Bone marrow (tissue), 2 donors: ENCODE measurements at places on chromosomes 1 and 21.
A peak's percentile ranks its signal among the peaks of the same experiment; 100 is the strongest.

DNA sequence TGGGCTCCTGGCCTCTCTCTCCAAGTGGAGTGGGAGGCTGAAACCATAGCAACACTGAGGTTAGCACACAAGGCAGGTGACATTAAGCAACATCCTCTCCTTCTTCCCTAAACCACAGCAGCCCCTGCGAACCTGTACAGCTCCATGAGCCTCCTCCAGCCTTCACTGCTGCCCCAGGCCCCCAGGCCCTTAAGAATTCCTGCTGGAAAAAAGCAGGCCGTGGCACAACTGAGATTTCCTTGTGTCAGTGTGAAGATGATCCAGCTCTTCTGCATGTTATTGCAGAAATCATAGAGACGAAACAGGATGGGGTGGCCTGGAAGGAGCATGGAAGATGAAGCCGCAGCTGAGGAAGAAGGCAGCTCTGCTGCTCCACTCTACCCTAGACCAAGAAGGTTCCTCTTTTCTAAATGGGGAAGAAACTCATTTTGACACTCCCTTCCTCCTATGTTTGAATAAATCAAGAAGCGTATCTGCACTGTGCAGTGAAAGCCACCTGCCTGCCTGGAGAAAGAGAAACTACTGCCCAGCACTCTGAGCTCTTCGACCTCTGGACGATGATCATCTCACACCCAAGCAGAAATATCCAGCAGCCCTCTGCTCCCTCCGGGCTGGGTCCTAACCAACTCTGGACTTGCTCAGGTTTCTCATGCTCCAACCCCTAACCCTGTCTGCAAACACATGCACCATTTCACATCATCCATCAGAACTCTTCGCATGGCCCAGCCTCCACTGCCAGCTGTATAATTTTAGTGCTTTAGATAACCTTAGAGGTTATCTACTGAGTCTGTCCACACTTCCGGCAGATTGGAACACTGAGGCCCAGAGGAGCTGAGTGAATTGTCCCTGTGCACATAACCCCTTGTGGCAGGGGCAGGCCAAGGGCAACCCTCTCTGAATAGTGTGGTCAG, 20.7 kb downstream of the SH3BP5L start:
- DNase-seq, result peak; percentile 87

DNA sequence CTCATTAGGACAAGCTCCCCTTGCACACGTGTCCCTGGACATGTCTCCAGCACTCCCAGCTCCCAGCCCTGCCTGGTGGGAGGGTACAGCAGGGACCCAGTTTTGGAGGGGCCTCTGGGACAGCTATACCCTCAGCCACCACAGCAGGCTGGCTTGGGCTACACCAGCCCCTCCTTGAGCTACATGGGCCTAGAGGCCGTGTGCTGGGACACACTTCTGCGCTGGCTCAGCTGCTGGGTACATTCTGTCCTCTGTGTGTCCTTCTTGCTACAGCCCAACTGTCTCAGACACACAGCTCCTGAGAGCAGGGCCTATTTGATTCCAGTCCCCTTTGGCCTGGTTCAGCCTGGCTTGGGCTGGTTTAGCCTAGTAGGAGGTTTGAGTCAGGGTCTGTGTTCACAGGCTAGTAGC, 26.7 kb downstream of the DMAP1 start:
- no peak for DNase-seq

- DNase-seq, result no peak
Observed at GRCh38 chr1:186872291-186872690, 43.5 kb downstream of the PLA2G4A start.

DNA sequence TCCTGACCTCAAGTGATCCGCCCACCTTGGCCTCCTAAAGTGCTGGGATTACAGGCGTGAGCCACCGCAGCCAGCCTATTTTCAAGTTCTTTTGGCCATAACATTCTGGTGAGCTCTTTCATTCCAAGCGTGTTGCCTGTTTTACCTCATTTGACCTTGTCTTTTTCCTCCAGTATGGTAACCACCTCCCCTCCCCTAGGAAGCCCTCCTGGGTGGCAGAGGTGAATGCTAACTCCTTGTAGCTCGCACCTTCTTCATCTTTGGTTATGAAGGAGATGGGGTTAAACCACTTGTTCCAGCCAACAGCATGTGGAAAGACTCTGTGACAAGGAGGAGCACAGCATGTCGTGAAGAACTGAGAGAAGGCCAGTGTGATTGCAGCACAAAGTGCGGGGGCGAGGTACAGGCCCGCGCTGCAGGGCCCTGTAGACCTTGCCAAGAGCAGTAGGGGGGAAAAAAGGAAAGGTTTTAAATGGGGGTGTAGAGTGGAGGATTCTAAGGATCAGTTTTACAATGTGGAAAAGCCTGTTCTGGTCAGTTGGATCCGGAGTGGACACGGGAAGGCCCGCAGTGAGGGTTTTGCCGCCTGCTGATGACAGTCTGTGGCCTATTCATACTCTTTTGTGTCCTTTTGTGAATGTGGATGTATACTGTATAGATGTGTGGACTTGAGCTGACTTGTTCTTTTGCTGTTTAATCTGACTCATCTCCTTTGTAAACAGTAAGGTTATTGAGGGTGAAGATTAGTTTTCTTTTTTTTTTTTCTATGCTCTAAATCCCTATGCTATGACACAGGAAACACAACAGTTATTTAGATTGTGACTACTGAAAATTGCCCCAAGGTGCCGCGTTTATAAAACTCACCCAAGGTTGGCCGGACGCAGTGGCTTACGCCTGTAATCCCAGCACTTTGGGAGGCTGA, 7.5 kb upstream of the ZNF436 start:
- DNase-seq, result no peak

DNA sequence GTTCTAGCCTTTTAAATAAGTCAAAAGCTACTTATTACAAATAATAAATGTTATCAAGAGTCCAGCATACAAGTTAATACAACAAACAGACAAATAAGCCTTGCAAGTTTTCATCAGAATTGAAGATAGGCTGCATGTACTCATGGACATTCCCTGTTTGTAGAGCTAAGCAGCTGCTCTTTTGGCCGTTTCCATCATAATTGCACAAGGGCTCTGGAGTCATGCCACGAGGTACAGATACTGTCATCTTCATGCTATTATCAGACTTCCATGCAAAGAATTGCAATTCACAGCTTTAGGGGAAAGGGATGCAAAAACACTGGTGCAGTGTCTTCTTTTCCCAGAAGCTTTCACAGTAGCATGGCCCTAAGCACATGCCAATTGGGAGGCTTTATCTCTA, 52.8 kb upstream of the TBX15 start:
- DNase-seq, result no peak

DNA sequence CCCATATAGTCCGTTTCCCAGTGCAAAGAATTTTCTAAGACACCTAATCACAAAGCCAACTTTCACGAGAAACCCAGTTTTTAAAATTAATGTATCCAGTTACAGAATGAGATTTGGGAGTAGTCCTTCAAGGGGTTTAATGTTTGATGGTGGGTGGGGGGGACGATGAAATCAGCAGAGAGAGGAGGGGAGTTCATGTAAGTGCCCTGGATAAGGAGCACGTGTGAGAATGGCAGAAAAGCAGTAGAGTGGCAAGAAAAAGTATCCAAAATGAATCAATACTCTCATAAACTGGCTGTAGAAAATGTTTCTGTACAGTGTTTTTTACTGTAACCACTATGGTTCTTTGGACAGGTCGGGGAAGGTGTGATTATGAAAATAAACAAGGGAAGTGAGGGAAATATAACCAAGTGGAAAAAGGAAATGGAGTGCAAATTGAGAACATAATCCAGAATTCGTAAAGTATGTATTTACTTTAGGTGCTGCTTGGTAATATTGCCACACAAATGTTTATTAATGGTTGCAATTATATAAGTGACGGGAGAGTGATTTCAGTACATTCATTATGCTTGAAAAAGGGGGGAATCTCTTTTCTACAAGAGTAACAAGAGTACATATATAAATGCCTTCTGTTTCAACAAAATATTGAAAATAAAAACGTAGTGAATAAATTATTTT, 118.7 kb upstream of the RRP15 start:
- DNase-seq, result no peak

DNA sequence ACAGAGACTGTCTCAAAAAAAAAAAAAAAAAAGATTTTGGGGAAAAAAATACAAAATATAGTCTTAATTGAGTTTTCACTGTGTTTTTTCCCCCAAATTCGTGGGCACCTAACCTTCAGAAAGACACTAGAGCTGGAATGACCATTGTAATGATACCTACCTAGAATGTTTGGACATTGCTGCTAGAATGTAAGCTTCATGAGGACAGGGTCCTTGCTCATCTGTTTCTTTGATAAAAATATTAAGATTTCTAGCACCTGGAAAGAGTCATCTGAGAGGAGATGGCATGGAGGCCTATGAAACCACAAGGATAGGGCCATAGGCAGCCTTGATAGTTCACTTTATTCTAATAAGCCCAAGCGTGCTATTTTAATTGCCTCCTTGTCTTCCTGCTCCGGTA, 6.5 kb downstream of the LRRC8D start:
- DNase-seq, result no peak

- no peak for DNase-seq
Observed at GRCh38 chr1:116671072-116671760, 3.7 kb upstream of the IGSF3 start.

GRCh38 chr1:24763671-24764070, 18.4 kb downstream of the CLIC4 start:
- no peak for DNase-seq
